C1 segment of cervical spinal cord (tissue), 14 donors: ENCODE measurements at places on chromosomes 16 and 17.

GRCh38 chr16:1428511-1428910, 2.4 kb upstream of the PERCC1 start:
- DNase-seq, result no peak

DNA sequence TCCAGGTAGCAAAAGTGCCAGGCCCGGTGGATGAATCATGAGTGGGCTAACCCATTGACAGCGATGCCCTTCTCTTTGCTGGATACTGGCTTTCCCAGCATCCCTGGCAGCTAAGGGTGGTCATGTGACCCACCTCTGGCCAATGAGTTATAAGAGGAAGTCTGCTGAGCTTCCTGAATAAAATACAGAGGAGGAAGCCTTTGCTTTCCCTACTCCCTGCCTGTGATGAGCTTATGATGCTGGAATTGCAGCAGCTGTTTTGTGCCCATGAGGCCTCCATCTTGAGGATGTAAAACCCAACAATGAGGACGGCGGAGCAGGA, 15.0 kb upstream of the ATP2A3 start:
- DNase-seq, result no peak

DNA sequence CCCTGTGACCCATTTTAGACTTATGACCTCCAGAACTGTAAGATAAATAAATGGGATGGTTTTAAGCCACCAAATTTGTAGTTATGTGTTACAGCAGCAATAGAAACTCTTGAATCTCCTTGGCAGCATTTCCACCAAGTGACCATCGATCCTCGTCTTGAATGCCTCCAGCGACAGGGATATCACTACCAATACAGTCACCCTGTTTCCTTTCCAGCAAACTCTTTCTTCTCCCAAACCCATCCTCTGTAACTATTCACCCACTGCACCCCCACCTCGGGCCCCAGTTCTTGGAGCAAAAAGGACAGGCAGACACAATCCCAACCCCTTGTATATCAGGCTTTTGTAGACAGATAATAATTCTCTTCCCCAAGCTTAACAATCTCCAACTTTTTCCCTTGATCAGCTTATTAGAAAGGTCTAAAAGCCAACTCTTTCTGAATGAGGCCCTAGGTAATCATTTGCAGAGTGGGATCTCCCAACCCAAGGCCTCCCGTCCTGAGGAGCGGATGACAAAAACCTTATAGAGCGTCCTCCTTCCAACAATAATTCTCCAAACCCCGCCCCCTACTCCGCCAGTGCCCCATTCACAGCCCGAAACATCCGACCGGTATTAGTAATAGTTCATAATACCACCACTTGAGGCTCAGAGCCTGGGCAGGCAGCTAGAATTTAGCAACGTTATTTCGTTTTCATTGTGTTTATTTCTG, 14.7 kb upstream of the PLLP start:
- DNase-seq, result no peak

DNA sequence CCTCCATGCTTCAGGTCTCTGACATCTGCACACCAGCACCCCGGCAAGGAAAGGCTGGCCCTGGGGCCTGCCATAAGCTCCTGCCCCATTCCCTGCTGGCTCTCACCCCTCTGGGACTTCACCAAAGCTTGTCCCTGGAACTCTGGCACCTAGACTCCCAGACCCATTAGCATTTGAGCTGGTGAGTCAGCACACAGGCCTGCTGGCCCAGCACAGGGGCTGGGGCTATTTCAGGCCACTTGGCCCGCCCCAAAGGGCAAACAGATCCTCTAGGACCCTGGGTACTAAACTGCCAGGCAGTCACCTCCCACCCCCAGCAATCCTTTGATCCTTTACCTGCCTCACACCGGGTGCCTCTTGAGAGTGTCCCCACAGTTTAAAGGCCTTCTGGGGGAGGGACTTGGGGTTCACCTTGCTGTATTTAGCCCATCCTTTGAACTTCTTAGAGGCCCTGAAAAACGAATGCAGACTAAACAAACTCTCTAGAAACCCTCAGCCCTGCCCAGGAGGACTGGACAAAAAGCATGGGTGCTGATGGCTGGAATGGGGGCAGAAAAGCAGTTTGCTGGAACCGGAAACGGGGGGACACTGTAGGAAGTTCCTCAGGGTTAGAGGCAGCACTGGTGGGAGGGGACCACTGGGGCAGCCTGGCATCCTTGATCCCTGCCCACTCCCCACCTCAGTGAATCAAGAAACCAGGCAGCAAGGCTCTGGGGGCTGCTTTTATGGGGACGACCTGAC, 3.2 kb upstream of the SAMD14 start:
- peak; percentile 37 for DNase-seq

DNA sequence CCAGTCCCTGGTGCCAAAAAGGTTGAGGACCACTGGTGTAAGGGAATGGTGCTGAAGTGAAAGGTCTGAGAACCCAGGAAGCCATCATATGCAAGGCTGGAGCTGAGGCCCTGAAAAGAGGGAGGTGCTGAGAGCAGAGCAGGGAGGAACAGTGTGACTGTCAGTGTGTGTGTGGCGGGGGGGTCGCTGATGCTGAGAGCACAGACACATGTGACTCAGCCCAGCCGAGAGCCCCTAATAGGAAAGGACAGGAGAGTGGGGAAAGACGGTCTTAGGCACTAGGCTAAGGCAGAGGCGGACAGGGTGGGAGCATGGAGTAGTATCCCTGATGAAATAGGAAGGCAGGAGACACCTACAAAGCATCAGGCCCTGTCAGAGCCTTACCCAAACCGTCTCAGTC, 1.2 kb downstream of the B9D1 start:
- no peak for DNase-seq

DNA sequence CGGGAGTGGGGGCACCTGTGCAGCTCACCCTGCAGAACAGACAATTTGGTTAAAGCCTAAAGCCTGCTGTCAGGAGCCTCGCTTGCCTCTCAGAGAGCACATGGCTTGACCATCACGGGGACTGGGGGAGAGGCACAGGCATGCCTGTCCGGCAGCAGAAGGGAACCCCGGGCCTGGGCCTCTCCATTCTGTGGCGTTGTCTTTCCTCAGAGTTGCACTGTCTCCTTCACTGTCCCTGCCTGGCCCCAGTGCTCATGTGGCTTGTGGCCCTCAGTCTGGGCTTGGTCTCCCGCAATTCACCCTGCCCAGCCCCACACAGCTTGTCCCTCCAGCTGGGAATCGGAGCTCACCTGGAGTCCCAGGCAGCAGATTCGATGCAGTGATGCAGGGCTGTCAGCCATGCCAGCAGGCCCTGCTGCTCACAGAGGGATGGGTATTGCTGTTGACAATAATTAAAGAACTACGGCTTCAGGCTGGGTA, 189.9 kb downstream of the SEC14L1 start:
- no peak for DNase-seq

DNA sequence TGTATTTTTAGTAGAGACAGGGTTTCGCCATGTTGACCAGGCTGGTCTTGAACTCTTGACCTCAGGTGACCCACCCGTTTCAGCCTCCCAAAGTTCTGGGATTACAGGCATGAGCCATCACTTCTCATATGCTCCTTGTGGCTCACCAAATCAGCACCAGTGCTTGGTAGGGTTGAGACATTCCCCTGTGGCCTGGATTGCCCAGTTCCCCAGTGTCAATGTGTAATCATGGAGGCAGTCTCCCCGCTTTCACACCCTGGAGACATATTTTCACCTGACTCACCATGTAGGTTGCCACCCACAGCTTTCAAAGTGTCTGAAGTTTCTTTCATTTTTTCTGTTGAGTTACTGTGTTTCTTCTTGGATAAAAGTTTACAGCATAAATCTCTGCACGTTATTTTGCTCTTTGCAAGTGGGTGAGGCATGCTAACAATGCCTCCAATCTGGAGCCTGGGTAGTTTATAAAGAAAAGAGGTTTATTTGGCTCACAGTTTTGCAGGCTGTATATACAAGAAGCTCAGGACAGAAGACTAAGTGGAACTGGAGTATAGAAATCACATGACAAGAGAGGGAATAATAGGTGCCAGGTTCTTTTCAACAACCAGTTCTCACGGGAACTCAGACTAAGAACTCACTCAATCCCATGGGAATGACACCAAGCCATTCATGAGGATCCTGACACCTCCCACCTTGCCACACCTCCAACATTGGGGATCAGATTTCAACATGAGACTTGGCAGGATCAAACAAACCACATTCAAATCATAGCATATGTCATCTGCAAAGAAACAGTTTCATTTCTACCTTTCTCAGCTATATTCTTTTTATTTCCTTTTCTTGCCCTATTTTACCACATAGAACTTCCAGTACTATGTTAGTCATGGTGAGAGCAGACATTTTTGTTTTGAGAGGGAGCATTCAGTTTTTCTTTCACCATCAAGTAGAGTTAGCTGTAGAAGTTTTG, 113.2 kb downstream of the PHKB start:
- DNase-seq, result no peak

- no peak for DNase-seq
Observed at GRCh38 chr17:58686980-58687379, 4.9 kb downstream of the TEX14 start.

DNA sequence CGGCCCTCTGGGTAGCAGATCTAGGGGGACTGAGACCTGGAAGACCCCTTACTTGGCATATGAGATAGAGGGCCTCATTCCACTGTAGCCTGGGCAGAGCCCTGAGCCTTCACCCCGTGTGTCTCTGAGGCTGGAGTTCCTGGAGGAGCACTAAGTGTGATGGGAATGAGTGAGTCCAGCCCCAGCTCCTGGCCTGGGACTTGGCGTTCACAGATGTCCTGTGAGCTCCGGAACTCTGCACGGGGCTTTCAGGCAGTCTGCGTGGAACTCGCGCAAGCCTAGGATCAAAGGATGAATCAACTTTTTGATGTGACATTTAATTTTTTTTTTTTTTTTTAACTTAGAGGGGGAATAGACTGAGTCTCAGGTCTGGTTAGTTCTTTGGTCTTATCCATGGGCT, 1.8 kb downstream of the NKD1 start:
- DNase-seq, result no peak

DNA sequence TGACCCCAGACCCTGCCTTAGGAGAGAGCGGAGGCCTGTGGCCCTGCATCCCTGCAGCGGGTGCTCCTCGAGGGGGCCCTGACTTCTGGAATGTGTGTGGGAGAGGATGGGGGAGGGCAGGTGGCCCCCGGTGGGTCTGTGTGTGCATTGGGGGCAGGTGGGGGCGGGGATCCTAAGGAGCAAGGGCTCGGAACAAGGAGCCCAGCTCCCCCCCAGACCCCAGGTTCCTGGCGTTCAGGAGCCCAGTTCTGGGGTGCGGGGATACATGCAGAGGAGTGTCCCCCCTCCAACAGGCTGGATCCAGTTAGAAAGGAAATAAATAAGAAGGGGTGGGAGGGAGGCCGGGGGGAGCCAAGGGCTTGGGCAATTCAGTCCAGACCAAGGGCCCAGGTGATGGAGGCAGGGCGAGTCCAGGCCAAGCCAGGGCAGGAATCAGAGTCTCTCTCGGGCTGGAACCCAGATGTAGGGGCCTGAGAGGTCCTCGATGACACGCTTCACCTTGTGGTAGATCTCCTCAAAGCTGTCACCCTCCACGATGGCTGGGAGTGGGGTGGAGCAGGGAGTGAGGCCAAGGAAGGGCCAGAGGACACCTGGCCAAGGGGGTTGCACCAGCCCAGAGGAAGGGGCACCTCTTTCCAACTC, 11.2 kb upstream of the ASGR1 start:
- DNase-seq, result no peak

DNA sequence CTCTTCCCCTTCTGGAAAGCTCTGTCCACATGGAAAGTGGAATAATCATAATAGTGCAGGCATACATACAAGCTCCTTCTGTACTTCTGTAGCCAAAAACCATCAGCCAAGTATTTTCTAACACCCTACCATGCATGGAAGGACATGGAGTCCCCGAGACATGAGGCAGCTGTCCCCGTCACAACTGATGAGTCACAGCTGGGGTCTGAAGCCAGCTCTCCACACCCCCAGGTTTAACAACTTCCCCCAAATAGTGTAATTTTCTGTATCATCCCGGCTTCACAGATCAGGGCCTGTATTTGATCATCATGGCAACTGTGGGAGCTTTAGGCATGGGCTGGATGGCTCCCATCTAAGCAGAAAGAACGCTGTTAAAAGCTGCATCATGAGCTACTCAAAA, 16.6 kb downstream of the C16orf96 start:
- DNase-seq, result no peak

DNA sequence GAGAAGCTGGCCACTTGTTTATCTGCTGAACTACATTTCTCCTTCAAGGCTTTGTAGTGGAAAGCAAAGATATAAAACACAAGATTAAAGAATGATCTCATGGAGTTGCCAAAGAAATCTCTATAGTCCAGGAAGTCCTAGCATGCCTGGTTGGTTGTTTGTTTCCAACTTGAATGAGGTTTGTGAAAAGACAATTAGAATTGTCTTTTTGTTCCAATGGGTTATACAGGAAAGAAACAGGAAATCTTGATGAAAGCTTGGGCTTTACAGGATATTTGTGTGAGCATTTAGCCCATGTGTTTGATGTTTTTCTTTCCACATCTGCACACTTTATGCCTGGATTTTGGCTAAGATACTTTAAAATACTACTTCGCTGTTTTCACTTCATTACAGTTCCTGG, 273.4 kb downstream of the CEP112 start:
- no peak for DNase-seq

DNA sequence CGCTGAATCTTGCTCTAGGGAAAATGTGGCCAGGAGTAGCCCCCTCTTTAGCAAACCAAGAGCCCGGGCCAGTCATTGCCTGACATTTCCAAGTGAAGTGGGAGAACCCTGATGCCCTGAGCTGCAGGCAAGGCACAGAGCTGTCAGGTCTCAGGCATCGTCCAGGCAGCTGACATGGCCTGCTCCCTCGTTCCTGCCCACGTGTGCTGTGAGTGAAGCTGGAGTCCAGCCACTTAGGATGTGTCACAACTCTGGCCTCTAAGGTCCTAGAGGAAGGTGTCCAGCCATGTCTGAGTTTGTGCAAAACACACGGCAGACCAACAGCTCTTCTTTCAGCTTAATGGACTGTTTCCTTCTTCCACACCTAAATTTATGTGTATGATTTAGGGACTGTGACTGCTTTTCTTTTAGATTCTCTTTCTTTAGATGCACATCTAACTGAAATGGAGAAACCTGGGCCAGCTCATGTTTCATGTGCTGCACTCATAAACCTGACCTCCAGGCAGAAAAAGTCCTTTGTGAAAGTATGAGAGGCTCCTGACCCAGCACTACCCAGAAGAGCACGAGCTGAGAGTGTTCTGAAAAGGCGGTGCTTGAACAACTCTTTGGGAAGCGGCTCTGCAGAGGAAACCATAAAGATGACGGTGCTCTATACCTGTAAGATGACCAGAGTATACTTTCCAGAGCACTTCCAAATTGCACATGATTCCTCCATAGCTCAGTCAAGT, 14.8 kb upstream of the LIMD2 start:
- DNase-seq, result no peak

DNA sequence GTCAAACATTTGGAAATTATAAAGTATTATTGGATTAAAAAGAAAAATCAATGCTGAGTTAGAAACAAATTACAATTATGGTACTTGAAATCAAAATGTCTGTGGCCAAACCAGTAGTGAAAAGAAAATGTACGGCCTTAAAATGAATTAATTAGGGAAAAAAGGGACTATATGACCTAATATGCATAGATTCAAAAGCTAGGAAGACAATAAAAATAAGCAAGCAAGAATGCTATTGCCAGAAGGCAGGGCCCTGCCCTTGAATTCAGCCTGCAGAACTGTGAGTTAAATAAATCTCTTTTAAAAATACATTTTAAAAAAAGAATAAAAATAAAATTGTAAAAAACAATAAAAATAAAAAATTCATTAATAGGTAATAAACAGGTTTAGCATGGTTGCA, 88.7 kb downstream of the TRIM37 start:
- no peak for DNase-seq
